AG04449 (cell line): ENCODE measurements at places on chromosomes 11 and 22.

DNA sequence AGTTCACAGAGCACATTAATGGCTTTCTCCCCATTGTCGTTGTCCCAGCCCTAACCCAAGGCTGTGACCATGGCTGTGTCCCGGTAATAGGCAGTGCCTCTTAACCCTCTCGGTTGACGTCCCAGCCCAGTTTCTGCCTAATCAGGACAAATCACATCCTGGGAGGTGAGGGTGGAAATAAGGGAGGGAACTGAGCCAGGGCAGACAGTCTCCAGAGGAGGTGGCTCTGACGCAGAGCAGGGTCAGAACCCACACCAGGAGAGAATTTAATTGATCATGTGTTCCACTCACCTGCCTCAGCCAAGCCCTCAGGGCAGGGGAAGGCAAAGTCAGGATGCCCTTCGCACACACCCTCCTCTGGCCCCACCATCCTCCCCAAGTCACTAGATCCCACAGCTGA, 17.0 kb downstream of the SLC43A1 start:
- DNase-seq, result no peak

GRCh38 chr11:57567515-57568329, at the start of gene UBE2L6:
Gene UBE2L6, minus strand, starts transcription at chr11:57567672. Its CDS starts 61 bp downstream, at chr11:57567611.
- DNase-seq, result no peak

DNA sequence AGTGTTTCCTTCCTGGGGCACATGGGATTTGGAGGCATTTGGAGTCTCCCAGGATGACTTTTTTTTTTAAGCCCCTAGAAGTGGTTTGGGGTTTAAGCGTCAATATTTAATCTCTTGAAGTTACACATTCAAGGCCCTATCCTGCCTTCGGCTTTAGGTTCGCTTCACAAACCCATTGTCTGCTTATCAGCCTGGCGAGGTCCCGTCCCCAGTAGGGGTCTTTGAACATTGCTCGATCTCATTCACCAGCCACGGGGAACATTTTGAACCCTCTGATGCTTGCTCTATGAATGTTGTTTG, 75.9 kb downstream of the KCNQ1 start:
- DNase-seq, result no peak

DNA sequence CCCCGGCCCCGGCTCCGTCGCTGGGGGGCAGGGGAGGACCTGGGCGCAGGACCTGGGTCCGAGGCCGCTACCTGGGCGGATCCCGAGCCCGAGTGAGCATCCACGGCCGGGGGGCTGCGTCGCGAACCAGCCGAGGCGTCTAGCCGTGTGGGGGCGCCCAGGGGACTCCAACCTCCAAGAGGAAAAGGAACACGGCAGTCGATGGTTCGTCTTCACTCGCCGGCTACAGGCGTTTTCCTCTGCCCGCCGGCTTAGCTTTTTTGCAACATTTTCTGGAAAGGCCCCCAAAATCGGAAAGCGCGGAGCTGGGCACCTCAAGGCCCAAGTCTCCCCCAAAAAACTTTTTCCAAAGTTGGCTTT, 666 bp downstream of the PDGFB start:
- DNase-seq, result no peak

GRCh38 chr22:20764471-20764720, 9.5 kb upstream of the SERPIND1 start:
- no peak for DNase-seq

DNA sequence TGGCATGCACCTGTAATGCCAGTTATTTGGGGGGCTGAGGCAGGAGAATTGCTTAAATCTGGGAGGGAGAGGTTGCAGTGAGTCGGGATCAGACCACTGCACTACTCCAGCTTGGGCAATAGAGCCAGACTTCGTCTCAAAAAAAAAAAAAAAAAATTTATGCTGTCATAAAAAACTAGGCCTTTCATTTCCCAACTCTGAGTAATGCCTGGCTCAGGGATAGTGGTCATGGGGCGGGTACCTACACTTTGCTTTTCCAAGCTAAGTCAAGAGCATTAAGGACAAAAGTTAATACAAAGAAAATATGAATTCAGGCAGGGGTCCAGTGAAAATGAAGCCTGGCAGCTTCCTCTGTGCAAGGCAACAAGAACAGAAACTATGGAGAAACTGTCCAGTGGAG, 16.3 kb downstream of the CPSF7 start:
- DNase-seq, result no peak

GRCh38 chr11:45853332-45854219, 6.3 kb downstream of the CRY2 start:
- no peak for DNase-seq

GRCh38 chr11:13283636-13284035, 6.0 kb downstream of the BMAL1 start:
- DNase-seq, result no peak

DNA sequence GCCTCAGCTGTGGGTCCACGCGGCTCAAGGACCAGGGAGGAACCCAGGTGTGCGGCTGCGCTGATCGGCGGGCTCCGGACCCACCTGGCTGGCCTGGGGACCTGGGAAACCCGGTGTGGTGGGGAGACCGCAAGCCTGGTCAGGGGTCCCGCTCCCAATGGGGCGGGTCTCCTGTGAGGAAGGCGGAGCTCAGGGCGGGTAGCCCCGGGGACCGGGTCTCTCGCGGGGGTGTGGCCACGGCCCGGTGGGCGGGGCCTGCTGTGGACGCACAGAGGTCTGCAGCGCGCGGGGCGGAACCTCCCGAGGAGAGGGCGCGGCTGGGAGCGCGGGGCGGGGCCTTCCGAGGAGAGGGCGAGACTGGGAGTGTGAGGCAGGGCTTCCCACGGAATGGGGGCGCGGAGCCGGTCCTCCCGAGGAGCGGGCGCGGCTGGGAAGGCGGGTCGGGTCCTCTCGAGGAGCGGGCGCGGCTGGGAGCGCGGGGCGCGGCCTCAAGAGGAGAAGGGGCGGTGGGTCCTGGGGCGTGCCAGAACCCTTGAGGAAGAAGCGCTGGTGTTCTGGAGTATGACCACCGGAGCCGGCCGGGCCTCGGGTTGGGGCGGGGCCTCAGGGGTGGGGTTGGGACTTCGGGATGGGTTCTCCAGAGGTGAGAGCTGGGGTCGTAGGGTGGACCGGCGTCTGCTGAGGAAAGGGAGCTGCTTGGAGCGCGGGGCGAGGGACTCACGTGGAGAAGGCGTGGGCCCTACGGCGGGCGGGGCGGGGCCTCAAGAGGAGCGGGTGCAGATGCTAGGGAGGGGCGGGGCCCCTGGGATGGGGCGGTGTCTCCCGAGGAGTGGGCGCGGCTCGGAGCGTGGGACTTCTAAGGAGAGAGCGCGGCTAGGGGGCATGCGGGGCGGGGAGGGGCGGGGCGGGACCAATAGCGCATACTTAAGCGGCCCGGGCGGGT, 20.8 kb downstream of the DGCR6L start:
- DNase-seq, result no peak

DNA sequence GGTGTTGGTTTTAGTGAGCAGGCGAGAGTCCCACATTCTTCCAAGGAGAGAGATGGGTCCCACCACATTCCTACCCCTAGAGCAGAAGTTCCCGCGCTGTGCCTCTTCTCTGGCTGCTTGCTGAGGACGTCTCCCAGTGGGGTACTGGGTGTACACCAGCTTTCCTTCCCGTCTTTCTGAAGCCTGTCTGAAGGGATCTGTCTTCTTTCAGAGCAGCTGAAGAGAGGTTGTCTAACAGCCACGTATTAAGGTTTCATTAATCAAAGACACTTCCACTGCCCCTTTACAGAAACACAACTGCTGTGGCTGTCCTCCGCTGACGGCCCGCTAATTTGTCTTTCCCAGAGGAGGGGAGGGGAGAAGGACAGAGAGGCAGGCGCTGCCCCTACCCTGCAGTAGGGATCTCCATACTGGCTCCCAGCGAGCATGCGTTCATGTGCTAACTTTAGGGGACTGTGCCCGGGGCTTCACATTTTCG, 56.0 kb downstream of the ZBTB16 start:
- no peak for DNase-seq
